ENCODE measurements at places on chromosomes 4 and X.

DNA sequence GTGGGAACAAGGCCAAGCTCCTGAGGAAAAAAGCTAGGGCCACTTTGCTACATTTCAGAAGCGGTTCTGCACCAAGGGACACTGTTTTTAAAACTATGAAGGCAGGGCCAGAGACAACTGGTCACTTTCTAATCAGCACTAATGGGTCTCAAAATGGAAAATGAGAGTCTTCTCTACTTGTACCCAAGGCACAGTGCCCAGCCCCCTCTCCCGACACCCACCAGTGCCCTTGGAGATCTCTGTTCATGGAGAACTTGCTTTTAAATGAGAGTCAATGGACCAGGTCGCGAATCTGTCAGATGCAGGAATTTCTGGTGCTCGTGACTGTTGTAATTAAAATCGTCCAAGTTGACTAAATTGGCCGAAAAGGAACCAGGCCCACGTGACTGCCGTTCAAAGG lies 591.6 kb downstream of the BCOR start:
- no peak for DNase-seq

GRCh38 chrX:100643956-100644860 lies at the start of gene SRPX2:
Gene SRPX2, plus strand, starts transcription at chrX:100644199. Its CDS starts 2,124 bp downstream, at chrX:100646323.
- DNase-seq, result peak; percentile 83

GRCh38 chrX:54358424-54359211 lies 772 bp upstream of the WNK3 start:
- peak; percentile 83 for DNase-seq

DNA sequence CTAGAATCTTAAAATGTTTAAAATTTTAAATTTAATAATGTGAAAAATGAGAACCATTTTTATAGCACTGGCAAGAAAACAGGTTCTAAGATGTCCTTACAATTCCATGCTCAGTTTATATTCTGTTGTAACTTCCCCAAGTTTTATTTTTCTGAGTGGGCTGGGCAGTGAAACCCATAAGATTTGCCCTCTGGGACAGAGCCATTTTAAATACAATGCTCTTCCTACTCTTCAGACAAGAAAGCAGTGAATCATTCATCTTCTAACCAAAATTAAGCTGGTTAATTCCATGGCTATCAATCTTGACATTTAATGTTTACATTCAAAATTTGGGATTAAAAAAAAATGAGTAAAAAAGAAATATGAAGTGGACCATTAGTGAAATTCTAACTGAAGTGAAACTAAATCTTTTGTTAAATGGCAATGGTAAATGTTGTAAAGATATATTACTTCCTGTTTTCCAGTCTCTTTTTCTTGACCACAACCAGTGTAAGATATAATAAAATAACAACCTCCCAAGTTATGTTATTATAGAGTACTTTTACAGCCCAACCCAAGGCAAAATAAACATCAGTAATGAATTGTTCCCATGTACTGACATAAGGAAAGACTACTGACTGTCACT lies 37.2 kb upstream of the PTPN13 start:
- peak; percentile 33 for DNase-seq

- DNase-seq, result no peak
Measured at GRCh38 chrX:130179579-130180215, 7.9 kb downstream of the RAB33A start.

DNA sequence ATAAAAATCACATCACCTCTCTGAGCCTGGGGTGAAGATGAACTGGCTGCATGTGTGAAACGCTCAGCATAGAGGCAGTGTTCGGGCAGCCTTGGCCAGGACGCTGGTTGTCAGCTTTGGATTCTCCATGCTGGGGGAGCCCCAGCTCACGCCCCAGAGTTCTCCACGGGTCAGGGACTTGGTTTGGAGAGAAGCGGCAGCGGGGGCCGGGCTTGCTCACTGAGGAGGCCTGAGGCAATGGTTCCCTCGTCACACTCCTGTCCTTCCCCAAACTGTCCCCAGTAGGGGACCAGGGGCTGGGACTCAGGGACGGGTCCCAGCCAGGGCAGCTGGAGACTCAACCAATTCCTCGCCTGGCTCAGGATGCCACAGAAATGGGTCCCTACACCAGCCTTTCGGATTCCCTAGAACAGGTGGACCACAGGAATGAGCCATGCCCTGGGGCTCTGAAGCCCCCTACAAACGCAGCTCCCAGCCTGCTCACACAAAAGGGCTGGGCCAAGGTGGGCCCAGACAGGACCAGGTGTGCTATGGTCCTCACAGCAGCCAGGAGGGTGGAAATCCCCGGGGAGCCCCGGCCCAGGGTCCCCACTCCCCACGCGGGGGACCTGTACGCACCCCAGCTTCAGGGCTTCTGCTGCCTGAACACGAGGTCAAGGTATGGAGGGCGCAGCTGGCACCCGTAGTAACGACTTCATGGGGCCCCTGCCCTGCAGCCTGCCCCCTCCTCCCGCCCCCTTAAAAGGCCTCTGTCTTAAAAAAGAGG lies 1.4 kb downstream of the MXD4 start:
- peak; percentile 52 for DNase-seq

DNA sequence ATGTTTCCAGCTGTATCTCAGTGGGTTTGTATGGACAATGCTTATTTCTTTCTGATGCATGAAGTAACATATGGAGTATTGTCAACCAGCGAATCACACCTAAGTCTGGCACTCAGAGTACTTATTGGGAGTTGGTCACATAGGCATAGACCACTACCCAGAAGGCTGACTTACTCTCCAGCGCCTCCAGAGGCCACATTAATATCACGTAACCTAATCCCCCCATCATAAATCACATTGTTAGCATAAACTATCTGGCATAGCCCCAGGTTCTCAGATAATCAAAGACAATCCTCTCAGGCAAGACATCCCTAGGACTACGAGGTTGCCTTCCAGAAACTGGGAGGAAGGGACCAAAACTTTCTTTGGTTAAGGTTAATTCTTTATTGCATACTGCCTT lies 560.5 kb upstream of the PABPC4L start:
- DNase-seq, result no peak

DNA sequence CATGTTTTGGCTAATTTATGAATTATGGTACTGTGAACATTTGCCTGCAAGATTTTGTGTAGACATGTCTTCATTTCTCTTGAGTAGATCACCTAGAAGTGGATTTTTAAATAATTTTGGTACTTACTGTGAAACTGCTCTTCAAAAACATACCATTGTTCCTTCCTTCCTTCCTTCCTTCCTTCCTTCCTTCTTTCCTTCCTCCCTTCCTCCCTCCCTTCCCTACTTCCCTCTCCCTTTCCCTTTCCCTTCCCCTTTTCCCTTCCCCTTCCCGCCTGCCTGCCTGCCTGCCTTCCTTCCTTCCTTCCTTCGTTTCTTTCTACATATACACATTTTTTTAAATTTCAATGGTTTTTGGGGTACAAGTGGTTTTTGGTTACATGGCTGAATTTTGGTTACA lies 63.4 kb downstream of the HTT start:
- DNase-seq, result no peak

DNA sequence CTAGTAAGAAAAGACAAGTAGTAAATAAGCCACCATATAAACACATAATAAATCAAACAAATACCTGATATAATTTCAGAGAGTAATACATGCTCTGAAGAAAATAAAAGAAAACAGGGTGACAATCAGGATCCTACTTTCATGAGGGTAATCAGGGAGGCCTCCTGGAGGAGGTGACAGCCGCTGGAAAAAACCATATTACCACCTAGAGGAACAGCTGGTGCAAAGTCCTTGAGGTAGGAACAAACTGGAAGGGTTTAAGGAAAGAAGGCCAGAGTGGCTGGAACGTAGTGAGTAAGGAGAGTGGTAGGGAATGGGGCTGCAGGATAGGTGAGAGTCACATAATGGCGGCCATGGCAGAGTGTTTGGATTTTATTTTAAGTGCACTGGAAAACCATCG lies 19.1 kb upstream of the PLAC1 start:
- DNase-seq, result no peak

GRCh38 chrX:129843209-129843458 lies 552 bp downstream of the ZDHHC9 start:
- DNase-seq, result no peak

DNA sequence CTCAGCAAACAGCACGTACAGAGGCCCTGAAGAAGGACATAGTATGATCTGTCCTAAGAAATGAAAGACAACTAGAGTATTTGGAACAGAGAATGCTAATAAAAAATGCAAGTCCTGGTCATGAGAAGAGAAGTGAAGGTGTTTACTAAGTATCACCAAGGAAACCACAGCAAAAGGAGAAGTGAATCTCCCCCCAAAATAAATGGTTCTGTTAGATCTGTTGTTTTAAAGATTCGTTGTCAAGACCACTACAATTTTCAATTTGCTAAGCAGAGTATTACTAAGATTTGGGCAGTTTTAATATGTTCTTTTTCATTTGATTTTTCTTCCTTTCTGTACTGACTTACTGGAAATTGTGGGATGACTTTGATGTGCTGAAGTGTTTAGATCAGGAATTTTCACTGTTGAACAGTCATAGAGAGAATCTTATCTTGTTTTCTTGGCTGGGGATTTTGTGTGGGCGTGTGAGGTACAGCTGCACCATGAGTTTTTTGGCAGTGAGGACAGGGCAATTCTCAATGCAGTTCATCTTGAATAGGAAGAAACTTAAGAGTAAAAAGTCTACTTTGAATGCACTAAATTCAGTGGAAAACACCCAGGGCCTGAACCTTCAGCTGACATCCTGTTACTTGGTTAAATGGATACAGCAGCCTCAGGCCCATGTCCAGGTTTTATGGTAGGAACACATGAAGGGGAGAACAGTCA lies 132.2 kb downstream of the STIM2 start:
- DNase-seq, result peak; percentile 46

DNA sequence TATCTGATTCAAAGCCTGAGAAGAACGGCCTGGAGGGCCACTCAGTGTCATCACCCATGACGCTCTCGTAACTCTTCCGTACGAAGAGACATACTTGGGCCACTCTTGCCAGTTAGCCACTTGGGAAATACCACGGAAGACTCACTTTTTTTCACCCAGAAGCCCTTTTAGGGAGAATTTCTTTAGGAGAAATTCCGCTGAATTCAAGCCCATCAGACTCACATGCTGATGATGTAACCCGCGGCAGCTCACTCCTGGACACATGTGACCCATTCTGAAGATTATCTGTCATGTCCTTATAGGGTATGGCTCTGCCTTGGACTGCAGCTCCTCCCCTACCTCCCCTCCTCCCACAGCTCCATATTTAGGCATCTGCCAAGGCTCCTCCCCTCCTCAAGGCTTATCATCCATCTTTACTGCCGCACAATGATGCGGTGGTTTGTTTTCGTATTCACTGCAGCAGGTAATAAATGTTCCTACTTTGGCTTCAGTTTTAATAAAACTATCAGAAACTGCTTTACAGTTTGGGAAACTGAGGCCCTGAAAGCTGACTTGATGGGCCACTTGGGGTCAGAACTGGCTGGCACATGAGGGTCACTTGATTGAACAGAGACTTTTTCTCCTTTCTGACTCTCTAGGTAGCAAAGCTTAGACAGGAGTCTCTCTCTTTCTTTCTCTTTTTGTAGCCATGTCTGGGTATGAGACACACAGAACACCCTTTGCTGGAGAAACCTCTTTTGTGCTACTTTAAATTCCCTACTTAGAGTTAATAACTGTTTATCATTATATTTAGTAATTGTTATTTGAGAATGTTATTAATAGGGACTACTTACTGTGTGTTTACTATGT lies 42.1 kb downstream of the RHOH start:
- no peak for DNase-seq

DNA sequence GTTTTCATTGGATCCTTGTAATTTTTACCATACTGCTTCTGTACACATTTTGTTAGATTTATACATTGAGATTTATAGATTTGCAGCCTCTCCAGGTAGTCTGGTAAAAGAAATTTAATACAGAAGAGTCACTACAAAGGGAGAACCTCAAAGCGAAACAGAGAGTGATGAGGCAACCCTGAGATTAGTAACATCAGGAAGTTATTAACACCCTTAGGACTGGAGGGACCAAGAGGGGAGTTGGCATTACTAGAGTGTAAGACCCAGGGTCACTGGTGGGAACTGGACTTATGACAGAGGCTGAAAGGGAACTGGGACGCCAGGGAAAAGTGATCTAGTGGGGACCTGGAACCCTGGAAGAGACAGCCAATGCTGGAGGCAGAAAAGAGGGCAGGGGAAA lies 20.6 kb upstream of the MAML3 start:
- DNase-seq, result no peak

DNA sequence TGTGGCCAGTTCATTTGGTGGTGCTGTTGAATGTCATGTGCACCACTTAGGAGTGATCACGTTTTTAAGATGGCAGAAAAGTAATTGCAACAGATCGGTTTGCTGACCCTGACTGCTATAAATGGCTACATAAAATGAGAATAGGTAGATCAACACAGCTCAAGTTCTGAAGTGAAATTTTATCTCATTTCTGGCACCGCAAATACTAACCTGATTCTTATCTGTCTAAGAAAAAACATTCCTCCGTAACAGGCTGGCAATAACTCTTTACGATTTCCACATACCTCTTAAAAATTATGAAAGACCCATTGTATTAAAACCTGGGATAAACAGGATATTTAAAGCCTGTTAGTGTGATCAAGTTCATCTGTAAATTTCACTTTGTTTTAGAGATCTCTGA lies 387.5 kb downstream of the PDGFC start:
- DNase-seq, result peak; percentile 3

GRCh38 chrX:123487669-123488068 lies 245.2 kb downstream of the THOC2 start:
- peak; percentile 4 for DNase-seq

DNA sequence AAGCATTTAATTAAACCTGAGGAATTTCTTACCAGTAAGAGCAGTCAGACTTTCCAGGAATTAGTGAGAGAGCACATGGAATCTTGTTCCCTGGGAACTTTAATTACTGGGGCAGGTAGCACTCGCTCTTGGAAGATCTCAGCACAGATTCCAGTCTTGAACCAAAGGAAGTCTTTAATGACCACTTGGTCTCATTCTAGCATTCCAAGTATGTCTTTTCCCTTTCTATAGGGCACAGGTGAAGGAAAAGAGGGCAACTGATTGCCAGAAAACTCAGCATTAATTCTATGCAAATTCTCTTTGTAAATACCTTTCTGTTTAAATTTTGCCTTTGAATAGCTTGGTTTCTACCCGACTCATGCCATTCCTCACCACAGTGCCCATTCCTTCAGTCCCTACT lies 236.6 kb downstream of the LDB2 start:
- no peak for DNase-seq

DNA sequence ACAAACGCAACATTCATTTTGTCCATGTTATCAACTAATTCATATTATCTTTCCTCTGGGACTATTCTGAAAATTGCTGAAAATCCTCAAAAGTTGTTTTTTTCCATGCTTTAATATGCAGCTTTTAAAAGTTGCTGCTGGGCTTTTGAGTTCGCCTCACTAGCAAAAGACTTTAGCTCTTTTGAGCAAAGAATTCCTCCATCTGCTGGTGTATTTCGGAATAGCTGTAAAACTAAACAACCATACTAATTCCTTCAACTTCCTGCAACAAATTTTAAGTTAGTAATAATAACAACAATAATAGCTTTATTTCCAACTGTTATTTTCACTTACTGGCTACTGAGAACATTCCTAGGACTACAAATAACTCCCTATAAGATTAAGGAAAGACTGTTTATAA lies 124.5 kb upstream of the PLAC1 start:
- peak; percentile 79 for DNase-seq

- no peak for DNase-seq
Measured at GRCh38 chrX:138858438-138858837, 146.9 kb upstream of the FGF13 start.

- DNase-seq, result no peak
Measured at GRCh38 chr4:172393220-172393619, 580.0 kb downstream of the GALNTL6 start.

Data from adipocyte (in vitro differentiated cells).